Left cardiac atrium (tissue), 4 donors: ENCODE measurements at places on chromosomes 7 and 10. TPM values are rescaled to one million over a fixed set of nuclear protein-coding genes. Genes with fewer than 3 reads are reported as not detected.

Gene PRF1
- total RNA-seq, result 4.6 TPM

Gene CYP2E1
- 1.3 TPM for total RNA-seq

Gene PPP1R17
- not detected for total RNA-seq

Gene CFAP69
- total RNA-seq, result 3.4 TPM

Gene GPR26
- not detected for total RNA-seq

Gene CD36
- 760 TPM for total RNA-seq

Gene NKX1-2
- not detected for total RNA-seq

Gene MCM10
- total RNA-seq, result 1.3 TPM

Gene OR13A1
- total RNA-seq, result not detected

Gene BICC1
- total RNA-seq, result 13.0 TPM

Gene AKR1C1
- total RNA-seq, result 119 TPM

Gene LMOD2
- total RNA-seq, result 220 TPM

Gene FAM180A
- total RNA-seq, result 2.0 TPM

Gene MICALL2
- total RNA-seq, result 9.9 TPM

Gene CUTC
- 18.9 TPM for total RNA-seq

Gene CADPS2
- total RNA-seq, result 11.5 TPM

Gene PODXL
- total RNA-seq, result 45.0 TPM

Gene OR2A12
- not detected for total RNA-seq

Gene ADAM8
- 3.8 TPM for total RNA-seq

Gene KLF14
- total RNA-seq, result not detected

Gene IDI2
- total RNA-seq, result not detected

Gene MNX1
- total RNA-seq, result not detected

Gene AOAH
- 2.7 TPM for total RNA-seq

Gene DYNC1I1
- 18.5 TPM for total RNA-seq

Gene ABLIM1
- total RNA-seq, result 305 TPM

Gene SYT15B
- total RNA-seq, result 3.8 TPM

Gene LLCFC1
- total RNA-seq, result not detected

Gene MOGAT3
- not detected for total RNA-seq

Gene INHBA
- 1.5 TPM for total RNA-seq

Gene CPN1
- not detected for total RNA-seq

Gene GLCCI1
- 8.2 TPM for total RNA-seq

Gene MUC3A
- 0.76 TPM for total RNA-seq

Gene COL26A1
- total RNA-seq, result not detected

Gene GDF10
- total RNA-seq, result 0.89 TPM

Gene AKR1C8
- not detected for total RNA-seq

Gene MPP7
- total RNA-seq, result 9.7 TPM

Gene EVX1
- total RNA-seq, result not detected

Gene ENTPD1
- total RNA-seq, result 11.8 TPM

Gene PIP
- not detected for total RNA-seq

Gene EPHA1
- 0.71 TPM for total RNA-seq

Gene HOXA5
- not detected for total RNA-seq

Gene PLCE1
- 15.2 TPM for total RNA-seq

Gene LIPM
- total RNA-seq, result not detected

Gene BAMBI
- total RNA-seq, result 54.8 TPM

Gene ASZ1
- total RNA-seq, result not detected

Gene C10orf143
- 2.3 TPM for total RNA-seq

Gene RPP38
- total RNA-seq, result 9.1 TPM

Gene HIBADH
- total RNA-seq, result 68.1 TPM

Gene SPDYE2B
- total RNA-seq, result not detected

Gene SPDYE8
- not detected for total RNA-seq

Gene TMEM176B
- 241 TPM for total RNA-seq

Gene TMEM196
- not detected for total RNA-seq

Gene TET1
- 3.4 TPM for total RNA-seq

Gene RFC2
- total RNA-seq, result 13.8 TPM

Gene PPP1R3C
- total RNA-seq, result 184 TPM

Gene JCAD
- 52.8 TPM for total RNA-seq

Gene ABCC2
- total RNA-seq, result 0.94 TPM

Gene MYOZ1
- total RNA-seq, result 13.1 TPM
